ENCODE measurements at places on chromosomes 11 and 22.

DNA sequence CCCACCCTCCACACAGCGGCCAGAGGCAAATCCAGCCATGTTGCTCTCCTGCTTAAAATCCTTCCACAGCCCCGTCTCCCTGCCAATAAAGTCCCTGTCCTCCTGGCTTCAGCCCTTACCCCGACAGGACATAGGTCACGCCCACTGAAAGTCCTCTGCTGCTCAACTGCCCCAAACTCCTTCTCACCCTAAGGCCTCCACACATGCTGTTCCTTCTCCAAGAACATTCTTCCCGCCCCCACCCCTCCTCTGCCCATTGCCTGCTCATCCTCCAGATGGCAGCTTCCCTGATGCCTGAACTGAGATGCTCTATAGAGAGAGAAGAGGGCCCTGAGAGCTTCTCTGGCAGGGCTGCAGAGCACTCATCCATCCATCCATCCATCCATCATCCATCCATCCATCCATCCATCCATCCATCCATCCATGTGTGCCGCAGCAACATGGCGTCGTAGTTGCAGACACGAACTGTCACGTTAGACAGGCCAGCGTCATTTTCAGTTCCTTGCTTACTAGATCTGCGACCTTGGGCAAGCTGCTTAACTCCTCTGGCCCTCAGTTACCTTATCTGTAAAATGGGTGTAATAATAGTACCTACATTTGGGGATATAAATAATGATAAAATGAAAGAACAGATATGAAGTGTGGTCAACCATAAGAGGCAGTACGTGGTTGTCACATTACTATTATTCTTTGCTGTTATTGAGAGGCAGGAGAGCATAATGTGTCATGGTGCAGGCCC lies 9.4 kb downstream of the NPTXR start:
- DNase-seq = no peak

DNA sequence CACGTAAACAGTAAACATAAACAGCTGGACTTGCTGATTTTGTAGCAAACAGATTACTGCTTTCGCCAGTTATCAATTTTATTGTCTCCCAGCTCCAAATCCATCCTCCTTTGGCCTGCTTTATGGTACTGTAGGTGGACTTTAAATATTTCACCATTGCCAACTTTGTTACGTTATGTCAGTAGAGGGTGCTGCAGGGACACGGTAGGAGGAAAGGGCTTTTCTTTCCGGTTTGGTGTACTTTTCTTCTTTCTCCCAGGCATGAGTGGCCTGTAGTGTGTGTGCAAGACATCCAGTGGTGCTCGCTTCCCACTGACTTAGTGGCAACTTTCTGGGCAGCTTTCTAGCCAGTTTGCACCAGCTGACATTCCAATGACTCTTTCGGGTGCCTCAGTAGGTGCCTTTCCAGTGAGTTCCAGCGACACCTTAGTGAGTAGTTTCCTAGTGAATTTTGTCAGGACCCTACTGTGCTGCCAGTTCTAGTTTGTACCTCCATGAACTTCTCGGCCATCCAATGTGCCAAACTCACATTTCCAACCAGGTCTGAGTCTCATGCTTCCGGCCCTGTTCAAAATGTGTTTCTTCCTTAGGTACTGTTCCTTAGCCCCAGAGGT lies 267.6 kb upstream of the TENM4 start:
- DNase-seq = no peak

DNA sequence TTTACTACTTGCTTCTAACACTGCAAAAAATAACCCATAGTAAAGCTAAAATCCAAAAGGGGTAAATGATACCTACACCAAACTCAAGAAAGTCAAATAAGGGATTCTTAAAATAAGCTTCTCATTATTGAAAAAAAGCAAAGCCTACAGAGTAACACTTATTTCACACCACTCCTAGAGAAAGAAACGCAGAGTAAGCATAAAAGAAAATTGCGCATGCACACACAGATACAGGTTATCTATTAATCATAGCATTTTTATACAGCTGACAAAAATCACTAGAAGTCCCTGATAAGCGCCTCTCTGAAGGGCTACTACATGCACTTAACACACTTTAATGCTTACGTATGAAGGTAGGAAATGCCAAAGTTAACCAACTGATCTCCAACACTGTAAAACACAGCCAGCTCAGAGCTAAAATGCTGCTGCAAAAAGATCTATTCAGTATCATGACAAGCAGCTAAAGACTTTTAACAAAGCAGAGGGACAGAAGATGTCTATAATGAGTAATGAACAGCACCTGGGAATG lies 14.0 kb downstream of the RBFOX2 start:
- DNase-seq = no peak

GRCh38 chr11:93700830-93701229 lies 39.3 kb downstream of the CEP295 start:
- DNase-seq = no peak

DNA sequence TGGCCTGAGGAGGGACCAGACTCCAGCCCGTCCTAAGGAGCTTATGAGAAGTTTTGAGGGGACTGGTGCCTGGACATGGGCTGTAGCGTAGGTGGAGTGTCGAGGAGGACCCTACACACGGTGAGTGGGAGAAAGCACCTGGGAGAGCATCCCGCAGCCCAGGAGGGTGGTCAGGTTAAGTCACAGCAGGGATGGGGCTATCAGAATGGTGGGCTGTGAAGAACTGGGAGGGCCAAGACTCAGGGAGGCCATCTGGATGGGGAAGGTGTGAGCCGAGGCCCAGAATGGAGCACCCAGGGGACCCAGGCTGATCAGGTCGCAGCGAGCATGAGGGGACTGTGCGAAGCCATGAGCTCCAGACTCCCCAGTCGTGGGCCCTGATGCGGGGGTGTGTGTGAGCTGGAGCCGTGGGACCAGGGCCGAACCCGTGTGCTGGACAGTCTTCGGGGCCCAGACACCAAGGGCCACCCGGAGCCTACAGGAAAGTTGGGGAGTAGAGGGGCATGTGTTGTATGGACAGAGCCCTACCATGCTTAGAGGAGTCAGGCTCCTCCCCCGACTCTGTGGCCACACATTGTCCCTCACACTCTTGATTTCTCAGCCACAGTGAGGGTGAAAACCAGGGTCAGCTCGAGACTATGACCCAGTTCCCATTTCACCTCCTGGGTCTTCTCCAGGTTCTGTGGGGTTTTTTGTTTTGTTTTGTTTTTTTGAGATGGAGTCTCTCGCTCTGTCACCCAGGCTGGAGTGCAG lies 54.3 kb downstream of the BCR start:
- no peak for DNase-seq

GRCh38 chr22:29320546-29320945 lies 5.0 kb upstream of the RASL10A start:
- DNase-seq = no peak

DNA sequence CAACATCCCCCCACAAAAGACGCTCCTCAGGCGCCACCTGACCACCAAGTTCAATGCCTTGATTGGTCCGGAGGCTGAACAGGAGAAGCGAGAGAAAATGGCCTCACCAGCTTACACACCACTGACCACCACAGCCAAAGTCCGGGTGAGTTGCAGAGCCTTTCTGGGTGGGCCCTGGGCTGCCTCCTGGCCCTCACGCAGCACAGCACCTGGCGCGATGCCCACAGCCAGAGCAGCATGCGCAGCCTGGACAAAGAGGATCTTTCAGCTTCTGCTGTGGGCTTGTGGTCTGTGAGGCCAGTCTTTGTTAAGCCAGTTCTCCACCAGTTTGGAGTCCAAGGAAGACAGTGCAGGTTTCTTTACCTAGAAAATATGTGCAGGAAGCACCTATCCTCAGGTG lies 21.6 kb downstream of the CYB5R2 start:
- no peak for DNase-seq

All from CD4-positive, alpha-beta T cell treated with Interferon alpha-2 for 1 hour (primary cell).